ENCODE measurements at places on chromosomes 4 and X.

DNA sequence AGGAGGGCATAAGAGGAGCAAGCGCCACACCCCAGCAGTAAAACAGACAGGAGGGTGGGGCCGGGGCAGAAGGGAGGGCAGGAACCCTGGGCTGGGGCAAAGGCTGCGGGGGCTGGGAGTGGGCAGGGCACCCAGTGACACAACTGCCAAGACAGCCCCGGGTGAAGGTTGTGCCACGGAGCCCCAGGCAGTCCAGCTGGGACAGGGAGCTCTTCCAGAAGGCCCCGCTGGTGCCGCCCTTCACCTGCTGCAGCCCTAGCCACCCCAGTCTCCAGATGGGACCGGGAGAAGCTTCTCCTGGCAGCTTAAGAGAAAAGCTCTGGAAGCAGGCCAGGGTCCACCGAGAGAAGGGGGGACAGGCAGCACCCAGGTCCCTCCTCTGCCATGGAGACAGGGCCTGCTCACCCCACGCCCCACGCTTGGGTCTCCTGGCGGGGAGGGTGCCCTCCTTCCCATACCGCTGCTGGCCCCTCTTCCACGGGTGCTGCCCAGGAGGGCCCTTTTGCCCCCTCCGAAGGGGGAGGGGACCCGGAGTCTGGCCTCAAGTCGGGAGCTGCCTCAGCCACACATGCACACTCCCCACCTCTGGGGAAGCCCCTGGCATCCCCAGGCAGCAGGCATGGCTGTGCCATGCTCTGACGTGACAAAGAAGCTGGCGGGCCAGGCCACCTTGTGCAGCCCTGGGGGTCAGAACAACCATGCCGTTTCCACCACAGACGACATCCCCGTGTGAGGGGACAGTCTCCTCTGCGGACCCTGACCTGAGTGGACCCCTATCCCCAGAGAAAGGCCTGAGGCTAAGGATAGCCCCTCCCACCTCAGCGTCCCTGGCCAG, 1.5 kb downstream of the DGKQ start:
- DNase-seq, result no peak

GRCh38 chrX:46325312-46325877, 219.8 kb downstream of the ZNF674 start:
- DNase-seq, result no peak

DNA sequence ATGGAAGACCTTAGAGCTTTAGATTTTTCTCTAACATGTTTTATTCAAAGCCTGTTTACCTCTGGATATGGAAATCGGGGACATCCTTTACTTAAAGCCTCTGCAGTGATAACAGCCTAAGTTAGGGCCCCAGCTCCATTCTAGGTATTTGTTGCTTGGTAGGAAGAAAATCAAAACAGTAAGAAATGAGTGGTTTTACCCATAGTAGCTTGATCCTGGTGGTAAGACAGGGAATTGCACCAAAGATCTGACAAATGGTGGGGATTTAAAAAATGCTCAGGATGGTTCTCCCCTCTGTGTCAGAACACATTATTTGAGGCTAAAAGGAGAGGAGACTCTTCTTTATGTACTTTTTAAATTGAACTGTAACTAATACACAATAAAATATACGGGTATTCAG, 52.4 kb downstream of the AFF2 start:
- no peak for DNase-seq

DNA sequence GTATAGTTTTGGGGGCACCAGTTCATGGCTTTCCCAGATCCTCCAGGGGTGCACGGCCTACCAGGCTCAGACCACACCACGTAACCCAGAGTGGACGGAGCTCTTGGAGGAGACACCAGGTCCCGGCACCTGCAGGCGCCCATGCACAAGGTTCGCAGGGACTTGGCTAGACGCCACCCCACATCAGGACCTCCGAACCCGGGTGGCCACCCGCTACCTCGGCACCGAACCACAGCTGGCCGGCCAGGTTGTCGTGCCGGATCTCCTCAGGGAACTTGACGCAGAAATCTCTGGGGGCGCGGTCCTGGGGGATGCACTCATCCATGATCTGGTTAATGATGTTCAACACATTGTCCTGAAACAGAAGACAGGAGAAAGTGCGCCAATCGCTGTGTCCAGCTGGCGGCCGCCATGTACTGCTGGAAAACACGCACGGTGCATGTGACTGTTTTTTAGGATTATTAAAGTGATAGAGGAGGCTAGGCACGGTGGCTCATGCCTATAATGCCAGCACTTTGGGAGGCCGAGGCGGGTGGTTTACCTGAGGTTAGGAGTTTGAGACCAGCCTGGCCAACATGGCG, 77.1 kb downstream of the ZFYVE28 start:
- no peak for DNase-seq

DNA sequence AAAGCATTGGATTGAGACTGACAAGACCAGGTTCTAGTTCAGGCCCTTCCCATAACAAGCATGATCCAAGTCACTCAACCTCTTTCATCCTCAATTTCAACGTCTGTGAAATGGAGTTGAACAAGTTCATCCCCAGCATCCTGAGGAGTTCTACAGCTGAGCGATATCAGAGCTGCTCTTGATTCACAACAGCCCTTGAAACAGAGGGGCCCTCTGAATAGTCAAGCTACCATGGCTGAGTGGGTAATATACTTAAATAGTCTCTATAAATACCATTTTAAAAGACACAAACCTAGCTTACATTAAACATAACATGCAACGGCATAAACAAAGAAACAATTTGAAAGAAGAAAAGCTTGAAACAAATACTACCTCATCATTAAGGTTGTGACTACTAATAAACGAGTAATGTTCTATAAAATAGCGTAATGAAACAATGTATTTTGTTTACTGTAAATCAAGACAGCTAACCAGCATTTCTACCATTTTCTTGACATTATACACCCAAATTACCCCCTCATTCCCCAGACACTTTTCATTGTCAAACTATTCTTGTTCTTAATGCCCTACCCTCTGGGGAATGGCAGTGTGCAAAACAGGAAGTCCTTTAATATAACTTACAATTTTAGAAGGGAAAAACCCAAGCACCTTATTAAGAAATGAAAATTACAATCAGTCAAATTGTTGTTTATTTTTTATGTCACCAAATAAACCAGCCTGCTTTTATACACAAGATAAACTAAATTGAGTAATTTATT, 202.3 kb downstream of the PARM1 start:
- no peak for DNase-seq

GRCh38 chrX:118523920-118524319, 28.3 kb downstream of the DOCK11 start:
- no peak for DNase-seq

- DNase-seq, result no peak
Observed at GRCh38 chr4:104967034-104967401, 179.7 kb upstream of the TET2 start.

DNA sequence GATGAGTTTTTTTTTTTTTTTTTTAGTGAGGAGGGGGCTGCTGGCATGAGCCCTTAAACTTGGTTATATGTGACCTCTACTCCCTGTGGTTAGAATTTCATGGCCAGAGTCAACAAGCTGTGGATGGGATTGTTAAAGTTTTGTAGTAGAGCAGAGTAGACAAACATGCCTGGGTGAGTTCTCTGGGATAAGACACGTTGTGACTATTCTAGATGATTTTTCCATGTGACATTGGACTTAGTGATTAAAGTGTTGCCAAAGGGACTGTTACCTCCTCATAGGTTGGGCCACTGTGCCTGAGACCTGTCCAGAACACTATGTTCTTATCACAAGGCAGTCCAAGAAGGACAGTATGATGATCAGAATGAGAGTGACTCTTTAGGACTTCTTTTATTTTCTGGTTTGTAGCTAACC, 28.8 kb upstream of the ALB start:
- DNase-seq, result no peak

DNA sequence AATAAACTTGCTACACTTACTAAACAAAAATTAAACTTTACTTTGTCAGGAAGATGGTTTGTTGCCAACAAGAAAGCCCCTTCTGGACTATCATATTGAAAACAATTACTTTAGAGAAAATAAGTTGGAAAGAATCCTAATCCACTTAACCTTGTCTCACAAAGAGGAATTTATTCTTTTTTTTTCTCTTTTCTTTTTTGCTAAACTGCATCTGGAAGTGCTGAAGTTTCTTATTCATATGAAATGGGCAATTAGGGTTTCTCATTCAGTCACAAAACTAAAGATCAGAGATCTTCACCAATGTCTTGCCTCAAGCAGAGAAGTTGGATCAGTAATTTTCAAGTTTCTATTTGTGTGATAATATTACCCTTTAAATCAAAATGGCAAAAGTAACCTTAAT, 234.9 kb upstream of the AMOT start:
- no peak for DNase-seq

DNA sequence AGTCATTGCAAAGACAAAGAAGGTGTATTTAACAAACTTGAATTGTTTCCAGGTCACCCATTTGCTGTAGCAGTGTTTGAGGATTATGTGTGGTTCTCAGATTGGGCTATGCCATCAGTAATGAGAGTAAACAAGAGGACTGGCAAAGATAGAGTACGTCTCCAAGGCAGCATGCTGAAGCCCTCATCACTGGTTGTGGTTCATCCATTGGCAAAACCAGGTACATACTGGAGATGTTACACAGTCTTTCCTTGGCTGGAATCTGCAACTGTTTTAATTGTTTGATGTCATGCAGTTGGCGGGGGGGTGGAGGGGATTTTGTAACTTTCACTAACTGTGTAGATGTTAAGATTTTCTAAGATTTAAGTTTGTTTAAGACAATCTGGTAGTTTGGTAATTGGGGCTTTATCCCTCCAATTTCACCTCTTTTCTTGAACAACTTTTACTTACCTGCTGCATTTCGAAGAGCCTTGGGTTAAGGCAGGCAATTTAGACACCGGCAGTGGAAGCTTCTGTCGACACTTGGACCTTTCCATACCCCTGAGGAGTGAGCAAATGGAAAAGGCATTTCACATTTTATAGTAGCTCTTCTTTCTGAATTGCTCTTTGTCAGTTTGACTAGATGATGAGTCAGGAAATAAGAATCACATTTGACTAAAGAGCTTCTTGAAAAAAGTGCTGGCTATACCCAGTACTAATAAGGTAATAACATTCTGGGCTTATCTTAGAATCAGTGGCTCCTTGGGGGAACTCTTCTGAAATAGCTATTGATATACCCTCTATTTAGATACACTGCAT, 67.4 kb downstream of the EGF start:
- no peak for DNase-seq

DNA sequence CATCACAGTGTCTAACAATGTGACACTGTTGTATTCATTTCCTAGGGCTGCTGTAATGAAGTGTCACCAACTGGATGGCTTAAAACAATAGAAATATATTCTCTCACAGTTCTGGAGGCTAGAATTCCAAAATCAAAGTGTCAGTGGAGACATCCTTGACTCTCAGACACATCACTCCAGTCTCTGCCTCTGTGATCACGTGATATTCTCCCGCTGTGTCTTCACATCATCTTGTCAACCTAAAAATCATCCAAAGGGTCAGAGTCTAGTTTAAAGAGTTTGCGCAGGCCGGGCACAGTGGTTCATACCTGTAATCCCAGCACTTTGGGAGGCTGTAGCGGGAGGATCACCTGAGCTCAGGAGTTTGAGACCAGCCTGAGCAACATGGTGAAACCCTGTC, 36.6 kb upstream of the HPSE start:
- DNase-seq, result no peak

- DNase-seq, result no peak
Observed at GRCh38 chr4:52408471-52408870, 250.6 kb downstream of the USP46 start.

- DNase-seq, result no peak
Observed at GRCh38 chr4:36551697-36552214, 270.3 kb downstream of the DTHD1 start.

GRCh38 chrX:74931214-74931613, 6.0 kb upstream of the NEXMIF start:
- DNase-seq, result no peak

- DNase-seq, result no peak
Observed at GRCh38 chr4:90503677-90504076, 376.5 kb downstream of the CCSER1 start.

- DNase-seq, result no peak
Observed at GRCh38 chr4:4659871-4660651, 118.2 kb upstream of the STX18 start.

DNA sequence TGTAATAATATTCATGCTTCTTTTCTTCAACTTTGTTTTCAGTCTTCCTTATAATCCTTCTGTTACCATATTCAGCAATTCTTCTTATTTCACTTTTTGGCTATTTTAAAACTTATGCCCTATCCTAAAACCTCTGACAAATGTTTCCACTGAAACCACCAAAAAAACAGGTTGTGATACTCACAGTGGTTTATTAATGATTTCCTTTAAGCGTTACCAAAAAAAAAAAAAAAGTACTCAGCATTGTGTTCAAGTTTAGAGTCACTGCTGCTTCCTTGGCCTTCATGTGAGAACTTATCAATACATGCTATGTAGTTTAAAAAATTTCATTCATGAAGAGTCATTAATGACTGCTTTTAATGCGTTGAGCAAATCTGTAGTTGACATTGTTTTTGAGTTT, 35.4 kb upstream of the UGT2A3 start:
- no peak for DNase-seq

GRCh38 chr4:121989715-121990114, 37.9 kb upstream of the TRPC3 start:
- no peak for DNase-seq

DNA sequence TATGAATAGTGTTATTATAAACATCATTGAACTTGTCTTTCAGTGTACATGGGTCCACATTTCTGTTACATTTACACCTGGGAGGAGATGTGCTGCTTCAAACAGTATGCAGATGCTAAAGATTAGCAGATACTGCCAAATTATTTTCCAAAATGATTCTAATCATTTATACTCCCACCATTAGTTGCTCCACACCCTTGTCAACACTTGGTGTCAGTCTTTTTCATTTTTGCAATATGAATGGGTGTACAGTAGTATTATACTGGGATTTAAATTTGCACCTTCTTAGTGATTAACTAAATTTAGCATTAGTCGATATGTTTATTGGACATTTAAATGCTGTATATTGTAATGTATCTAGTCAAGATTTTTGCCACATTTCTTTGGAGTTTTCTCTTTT, 131.6 kb upstream of the GRID2 start:
- DNase-seq, result no peak

GRCh38 chrX:69128588-69128987, 36.7 kb downstream of the PJA1 start:
- DNase-seq, result no peak

DNA sequence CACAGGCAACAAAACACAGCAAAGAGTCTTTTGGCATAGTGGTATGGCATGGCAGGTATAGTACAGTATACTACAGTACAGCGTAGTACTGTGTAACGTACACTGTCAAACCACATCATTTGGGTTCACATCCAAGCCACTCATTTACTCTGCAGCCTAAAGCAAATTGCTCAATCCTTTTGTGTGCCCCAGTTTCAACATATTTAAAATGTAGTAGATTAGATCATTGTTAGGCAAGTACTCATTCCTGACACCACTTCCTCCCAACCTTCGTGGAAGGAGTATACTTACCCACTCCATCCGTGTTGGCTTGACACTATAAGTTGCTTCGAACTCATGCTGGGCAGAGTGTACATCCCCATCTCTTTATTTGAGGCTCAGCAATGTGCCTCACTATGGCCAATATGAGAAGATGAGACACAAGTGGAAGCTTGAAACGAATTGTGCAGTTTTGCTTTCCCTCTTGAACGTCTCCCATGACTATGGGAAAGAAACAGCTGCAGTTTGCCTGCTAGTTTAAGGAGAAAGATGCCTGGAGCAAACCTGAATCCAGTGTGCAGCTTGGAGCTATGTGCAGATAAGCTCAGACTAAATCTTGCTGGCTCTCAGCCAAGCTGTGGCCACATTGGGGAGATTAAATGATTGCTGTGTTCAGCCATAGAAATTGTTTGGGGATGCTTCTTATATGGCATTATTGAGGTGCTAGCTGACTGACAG, 85.7 kb upstream of the TBL1X start:
- no peak for DNase-seq

GRCh38 chrX:150649096-150649870, 43.9 kb upstream of the MTMR1 start:
- no peak for DNase-seq

- no peak for DNase-seq
Observed at GRCh38 chr4:16603178-16603577, 295.3 kb downstream of the LDB2 start.
